Dermis blood vessel endothelial cell (primary cell): ENCODE measurements at places on chromosomes 7 and 10. TPM values are rescaled to one million over a fixed set of nuclear protein-coding genes. Genes with fewer than 3 reads are reported as not detected.
A peak's percentile ranks its signal among the peaks of the same experiment; 100 is the strongest.

The DDC gene
- total RNA-seq = 0.17 TPM in 1 of 2 replicates, not detected in the other

The ITGB8 gene
- 8.5 and 8.8 TPM in 2 replicates for total RNA-seq

GRCh38 chr7:157412021-157412443 is 75.2 kb downstream of the DNAJB6 start:
- DNase-seq = no peak

GRCh38 chr10:86061278-86062197 is 305.1 kb downstream of the GRID1 start:
- no peak for DNase-seq

The CABCOCO1 gene
- total RNA-seq = not detected in 2 replicates

- DNase-seq = no peak
Observed at GRCh38 chr7:117728890-117729624, 144.2 kb downstream of the CTTNBP2 start.

- no peak for DNase-seq
Observed at GRCh38 chr10:5070648-5071410, 23.4 kb upstream of the AKR1C3 start.

The SPDYE9 gene
- total RNA-seq = not detected in 2 replicates

The HTR5A gene
- total RNA-seq = not detected in 2 replicates

The FRMPD2 gene
- total RNA-seq = under 0.01 and 0.28 TPM in 2 replicates

DNA sequence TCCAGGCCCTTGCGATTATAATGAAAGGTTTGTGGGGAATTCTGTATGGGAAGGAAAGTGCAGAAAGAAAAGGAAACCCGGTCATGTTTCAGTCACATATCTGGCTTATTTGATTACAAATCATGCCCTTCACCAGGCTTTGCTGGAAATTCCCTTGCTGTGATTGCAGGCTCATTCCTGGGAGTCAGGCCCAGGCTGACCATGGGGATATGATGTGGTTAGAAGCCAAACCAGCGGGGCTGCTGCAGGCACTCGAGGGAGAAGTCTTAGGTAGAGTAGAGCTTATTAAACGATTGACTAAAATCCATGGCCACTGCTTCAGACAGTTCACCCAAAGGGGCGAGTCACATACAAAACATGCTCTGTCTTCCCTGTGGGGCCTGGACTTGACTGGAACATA is 16.2 kb downstream of the PKD1L1 start:
- DNase-seq = no peak

GRCh38 chr7:103811997-103812396 is 177.5 kb downstream of the RELN start:
- DNase-seq = no peak

The GNGT1 gene
- not detected in 2 replicates for total RNA-seq

The C10orf71 gene
- total RNA-seq = not detected in 2 replicates

GRCh38 chr7:39574673-39575349 is 8.6 kb downstream of the YAE1 start:
- no peak for DNase-seq

GRCh38 chr7:112069879-112070321 is 136.3 kb downstream of the DOCK4 start:
- DNase-seq = peak; percentile 74

GRCh38 chr7:151487228-151487627 is 32.5 kb downstream of the RHEB start:
- no peak for DNase-seq

The ATG9B gene
- 0.28 TPM in 1 of 2 replicates, not detected in the other for total RNA-seq

- DNase-seq = peak; percentile 86
Observed at GRCh38 chr7:116679500-116679899, 7.5 kb downstream of the MET start.

The TSPAN12 gene
- total RNA-seq = 74.5 and 83.4 TPM in 2 replicates

DNA sequence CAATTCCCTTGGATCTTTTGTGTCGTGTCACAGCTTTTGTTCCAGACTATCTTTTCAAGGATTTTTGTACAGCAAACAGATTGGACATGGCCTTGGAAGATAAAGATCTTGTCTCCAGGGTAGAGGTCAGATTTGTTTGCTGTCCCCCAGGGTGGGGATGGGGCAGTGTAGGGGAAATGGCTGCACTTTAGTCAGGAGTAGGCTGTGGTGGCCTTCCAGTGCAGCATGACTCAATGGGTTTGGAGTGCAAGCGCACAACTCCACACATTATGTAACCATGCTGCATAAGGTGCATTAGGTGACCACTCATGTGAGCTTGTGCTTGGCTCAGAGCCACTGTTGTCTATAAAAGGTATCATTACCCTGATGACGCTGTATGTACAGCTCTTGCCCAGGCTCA is 23.9 kb upstream of the ADAMTS14 start:
- DNase-seq = no peak

- no peak for DNase-seq
Observed at GRCh38 chr7:117129521-117129955, 176.2 kb downstream of the ST7 start.

DNA sequence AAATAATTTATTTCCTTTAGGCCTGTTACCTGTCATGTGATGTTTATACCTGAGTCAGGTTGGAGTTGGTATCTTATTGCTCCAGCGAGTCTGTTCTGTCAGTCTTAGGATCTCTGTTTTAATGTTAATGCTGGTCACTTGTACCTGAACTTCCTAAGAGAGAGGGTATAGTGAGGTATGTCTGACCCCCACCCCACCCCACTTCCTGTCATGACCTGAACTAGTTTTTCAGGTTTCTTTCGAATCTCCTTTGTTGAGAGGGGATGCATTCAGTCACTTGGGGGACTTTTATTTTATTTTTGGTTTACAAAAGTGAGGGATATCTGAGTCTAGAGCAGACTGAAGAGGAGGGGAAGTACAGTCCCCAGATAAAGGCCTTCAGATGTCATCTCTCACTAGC is 769.0 kb upstream of the COBL start:
- no peak for DNase-seq

DNA sequence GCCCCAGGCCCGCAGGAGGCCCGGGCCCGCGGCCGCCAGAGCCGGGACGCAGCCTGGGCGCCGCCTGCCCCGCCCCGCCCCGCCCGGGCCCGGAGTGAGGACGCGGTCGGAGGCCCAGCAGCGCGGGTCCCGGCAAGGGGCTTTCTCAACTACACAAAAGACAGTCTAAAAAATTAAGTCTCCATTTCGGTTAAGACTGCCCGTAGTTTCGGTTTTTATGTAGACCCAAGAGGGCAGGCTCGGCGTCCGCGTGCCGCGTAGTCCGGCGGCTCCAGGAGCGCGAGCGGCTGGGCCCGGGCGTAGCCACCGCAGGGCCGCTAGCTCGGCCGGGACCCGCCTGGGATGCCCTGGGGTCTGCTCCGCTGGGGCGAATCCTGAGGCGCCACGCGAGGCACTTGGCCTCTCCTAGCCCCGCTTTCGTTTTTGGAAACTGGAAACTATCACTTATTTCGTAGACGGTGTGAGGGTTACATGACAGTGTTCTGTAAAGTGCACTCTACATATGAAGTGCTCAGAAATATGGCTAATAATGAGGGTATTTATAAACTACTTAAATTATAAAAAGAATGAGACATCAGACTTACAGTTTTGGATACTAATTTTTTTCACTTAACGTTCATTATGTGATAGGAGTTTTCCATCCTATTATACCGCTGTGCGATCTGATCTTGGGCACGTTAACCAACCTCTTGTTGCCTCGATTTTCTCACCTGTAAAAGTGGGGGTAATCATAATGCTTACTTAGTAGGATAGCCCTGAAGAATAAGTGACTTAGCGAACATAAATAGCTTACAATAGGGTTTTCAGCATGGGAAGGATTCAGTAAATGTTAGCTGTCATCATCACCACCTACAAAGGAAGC is 573 bp downstream of the BLVRA start:
- DNase-seq = peak; percentile 55

GRCh38 chr10:107025676-107026075 is 138.8 kb downstream of the SORCS1 start:
- DNase-seq = no peak

GRCh38 chr10:13724484-13724883 is 137.7 kb downstream of the PRPF18 start:
- no peak for DNase-seq
